NT2/D1 (cell line): ENCODE measurements at places on chromosomes 3 and 15.

DNA sequence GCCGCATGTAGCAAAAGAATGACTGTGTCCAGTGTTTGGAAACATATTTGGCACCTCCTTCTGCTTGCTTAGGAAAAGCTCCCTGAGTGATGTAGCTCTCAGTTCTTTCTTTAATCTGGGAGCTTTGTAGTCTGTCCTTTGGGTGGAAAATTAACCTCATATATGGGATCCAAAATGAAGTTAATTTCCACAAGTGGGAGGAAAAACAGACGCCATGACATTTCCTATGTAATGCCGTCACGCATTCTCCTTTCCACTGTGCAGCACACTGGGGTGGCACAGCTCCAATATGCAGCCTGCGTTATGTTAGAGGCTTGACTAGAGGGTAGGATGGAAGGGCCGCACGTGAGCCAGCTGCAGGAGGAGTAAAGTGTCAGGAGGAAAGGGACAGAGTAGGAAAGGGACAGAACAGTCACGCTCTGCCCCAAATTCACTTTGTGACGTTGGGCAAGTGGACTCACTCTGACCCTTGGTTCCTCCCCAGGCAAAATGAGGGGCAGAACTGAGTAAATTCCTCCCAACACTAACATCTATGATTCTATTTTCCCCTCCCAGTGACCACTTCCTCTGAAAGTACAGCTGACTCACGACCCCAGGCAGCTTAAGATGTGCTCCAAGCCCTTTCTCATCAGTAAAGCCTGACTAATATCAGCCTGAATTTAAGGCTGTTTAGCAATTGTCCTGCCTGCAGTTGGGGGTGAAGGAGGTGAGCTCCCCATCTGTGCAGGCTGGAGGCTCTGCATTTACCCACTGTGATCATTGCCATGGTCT, 176.5 kb upstream of the PFN2 start:
- DNase-seq: no peak

DNA sequence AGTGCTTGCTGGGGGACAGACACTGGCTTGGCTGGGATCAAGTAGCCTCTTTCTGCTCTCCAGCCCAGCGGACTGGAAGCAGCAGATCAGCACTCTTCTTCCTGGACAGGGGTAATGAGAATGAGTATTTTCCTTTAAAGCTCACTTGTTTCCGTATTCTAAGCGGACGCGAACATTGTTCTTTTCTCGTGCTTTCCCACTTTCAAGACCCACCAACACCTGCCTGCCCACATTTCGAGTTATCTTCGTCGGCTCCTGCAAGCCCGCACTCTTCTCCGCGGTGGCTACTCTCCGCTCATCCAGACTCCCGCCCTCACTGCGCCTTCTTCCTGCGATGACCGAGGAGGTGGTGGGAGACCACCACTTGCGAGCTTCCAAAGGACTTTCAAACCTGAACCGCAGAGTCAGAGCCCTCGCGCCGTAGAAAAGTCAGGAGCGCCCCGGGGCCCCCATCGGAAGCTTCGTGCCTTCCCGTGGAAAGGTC, 1.6 kb upstream of the PPM1L start:
- no peak for DNase-seq

GRCh38 chr3:24158761-24159454, 213.8 kb downstream of the NR1D2 start:
- DNase-seq: no peak

DNA sequence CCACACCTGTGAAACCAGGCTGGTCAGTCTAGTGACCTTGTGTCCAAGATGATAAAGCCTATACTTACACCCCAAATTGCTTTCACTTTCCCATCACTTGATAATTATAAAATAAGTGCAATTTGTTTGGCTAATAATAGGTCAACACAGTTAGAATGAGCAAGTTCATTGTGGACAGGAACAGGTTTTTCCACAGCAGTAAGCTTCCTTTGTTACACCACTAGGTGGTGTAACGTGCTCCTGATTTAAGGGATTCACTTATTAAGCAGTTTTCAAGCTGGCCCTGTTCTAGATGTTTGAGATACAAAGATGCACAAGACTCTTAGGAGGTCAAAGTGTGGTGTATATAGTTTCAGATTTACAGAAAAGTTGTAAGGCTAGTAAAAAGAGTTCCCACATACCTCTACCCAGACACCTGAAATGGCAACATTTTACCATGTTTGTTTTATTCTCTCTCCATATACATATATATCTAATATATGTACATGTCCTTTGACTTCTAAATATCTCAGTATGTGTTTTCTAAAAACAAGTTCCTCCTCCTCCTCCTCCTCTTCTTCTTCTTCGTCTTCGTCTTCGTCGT, 6.8 kb upstream of the MFSD1 start:
- DNase-seq: no peak

- DNase-seq: no peak
Measured at GRCh38 chr15:43516801-43517353, 531 bp upstream of the MAP1A start.

DNA sequence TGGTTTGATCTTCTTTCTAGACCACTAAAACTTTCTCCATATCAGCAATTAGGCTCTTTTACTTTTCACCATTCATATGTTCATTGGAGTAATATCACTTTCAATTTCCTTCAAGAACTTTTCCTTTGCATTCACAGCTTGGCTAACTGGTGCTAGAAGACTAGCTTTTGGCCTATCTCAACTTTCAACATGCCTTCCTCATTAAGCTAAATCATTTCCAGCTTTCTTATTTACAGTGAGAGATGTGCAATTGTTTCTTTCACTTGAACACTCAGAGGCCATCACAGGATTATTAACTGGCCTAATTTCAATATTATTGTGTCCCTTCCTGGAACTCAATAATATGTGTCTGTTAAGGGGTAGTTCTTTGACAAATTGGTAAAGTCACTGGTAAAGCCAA, 42.8 kb upstream of the PLOD2 start:
- no peak for DNase-seq
